Femur (tissue), 1 donor: ENCODE measurements at places on chromosomes 16 and 17.

DNA sequence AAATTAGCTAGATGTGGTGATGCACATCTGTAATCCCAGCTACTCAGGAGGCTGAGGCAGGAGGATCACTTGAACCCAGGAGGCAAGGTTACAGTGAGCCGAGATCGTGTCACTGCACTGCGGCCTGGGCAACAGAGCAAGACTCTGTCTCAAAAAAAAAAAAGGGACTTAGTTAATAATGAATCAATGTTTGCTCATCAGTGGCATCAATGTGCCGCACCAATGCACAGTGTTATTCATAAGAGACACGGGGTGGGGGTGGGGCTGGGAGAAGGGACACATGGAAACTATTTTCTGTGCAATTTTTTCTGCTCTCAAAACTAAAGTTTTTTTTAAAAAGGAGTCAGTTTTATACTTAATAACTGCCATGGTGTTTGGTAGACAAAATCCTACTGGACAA lies 6.8 kb upstream of the ATP2C2 start:
- no peak for DNase-seq

GRCh38 chr17:59839651-59840328 lies 53.0 kb downstream of the TUBD1 start:
- no peak for DNase-seq

DNA sequence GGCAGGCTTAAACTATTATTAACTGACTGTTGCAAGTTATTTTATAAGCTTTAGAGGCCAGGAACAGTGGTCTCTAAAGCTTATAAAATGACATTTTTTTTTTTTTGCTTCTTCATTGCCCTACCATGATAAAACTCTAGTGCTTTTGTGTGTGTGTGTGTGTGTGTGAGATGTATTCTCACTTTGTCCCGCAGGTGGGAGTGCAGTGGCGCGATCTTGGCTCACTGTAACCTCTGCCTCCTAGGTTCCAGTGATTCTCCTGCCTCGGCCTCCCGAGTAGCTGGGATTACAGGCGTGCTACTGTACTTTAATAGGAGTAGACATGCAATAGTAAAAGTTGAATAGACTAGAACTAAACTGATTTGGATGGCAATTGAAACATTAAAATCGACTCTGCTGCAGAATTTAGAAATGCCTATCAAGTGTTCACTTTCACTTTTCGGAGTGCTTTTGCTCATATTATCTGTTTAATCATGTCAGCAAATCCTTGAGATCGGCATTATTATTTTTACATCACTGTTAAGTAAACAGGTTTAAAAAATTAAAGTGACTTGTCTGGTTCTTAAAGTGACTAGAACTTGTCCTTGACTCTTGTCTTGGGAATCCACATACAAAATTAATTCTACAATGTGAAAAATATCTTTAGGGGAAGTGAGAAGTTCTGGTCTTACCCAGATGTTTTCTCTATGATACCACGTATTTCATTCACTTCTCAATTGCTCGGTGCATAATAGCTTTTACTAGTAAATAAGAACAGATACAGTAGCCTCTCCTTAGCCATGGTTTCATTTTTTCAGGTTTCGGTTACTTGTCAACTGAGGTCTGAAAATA lies 8.4 kb upstream of the PCTP start:
- DNase-seq: no peak

DNA sequence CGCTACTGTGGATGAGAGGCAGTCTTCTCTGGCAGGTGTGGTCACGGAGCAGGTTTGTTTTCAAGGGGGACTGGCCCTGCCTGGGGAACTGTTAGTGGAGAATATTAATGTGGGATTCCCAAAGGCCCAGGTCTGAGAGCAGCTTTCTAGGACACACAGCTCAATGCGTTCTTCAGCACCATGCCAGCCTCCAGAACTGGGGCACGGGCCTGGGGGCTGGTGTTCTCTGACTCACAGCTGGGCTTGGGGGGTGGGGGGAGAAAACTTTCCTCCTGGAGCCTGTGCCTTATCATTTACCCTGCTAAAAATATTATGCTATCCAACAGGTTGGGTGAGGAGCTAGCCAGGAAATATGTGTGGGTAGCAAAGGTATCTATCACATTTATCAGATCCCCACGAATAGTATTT lies 13.5 kb upstream of the LHX1 start:
- no peak for DNase-seq

- no peak for DNase-seq
These were observed 6.0 kb downstream of the PRKAR1A start for GRCh38 chr17:68518063-68518815.

DNA sequence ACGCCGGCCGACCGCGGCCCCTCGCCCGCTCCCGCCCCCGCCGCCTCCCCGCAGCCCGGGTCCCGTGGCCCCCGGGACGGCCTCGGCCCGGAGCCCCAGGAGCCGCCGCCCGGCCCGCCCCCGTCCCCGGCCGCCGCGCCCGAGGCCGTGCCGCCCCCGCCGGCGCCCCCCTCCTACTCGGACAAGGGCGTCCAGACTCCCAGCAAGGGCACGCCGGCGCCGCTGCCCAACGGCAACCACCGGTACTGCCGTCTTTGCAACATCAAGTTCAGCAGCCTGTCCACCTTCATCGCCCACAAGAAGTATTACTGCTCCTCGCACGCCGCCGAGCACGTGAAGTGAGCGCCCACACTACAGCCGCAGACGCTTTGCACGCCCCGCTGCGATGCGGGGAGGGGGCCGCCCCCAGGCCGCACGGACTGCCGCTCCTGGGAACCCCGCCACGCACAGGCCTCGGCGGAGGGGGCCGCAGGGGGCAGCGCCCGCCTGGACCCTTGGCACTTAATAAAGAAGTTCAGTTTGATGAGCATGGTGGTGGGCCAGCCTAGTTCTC lies 35.5 kb upstream of the ZC3H18 start:
- DNase-seq: peak; percentile 56

DNA sequence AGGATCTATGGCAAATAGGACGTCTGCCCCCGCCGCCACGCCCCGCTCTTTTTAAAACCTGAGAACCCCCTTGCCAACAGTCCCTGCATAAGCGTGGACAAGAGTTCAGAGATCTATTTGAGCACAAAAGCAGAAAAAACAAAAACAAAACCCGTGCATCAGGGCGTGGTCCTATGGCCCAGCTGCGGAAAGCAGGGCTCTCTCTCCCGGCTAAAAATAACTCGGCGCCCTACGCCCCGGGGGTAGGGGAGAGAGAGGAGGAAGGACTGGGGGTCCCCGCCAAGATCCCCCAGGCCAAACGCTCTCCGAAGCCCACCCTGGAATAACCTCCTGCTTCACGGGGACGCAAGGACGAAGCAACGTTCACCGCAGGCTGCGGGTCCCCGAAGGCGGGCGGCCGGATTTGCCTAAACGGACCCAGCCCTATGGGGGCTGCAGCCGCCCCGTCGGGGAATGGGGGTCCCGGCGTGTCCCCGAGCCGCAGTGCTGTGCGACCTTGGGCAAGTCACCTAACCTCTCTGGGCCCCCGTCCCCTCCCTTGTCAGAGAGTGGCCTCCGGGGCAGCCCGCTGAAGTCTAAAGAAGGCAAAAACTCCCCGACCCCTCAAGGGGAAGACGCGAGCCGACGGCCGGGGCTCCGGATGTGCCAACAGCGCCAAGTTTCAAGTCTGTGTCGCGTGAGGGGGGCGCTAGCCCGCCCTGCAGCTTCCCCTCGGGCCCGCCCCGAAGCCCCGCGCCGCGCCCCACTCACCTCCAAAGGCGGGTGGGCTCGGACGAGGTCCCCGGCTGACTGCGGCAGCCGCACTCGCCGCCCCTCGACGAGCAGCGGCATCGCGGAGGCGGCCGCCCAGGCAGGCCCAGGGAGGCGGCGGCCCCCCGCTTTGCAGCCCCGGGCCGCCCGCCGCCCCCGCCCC lies 477 bp downstream of the NTAN1 start:
- peak; percentile 48 for DNase-seq

DNA sequence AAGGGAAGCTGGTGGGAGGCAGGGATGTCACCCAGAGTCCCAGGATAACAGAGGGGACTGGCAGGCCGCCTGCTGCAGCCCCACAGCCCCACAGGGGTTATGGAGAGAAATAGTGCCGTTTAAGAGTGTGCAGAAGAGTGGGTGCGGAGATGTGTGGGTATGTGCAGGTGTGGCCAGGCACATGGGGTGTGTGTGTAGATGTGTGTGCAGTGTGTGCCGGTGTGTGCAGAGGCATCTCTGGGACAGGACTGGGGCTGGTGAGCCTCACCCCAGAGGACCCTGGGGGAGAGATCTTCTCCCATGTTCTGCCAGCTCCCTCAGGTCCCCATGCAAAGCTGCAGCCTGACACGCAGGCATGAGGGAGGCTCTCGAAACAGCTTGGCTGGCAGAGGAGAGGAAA lies 157.4 kb downstream of the RBFOX3 start:
- no peak for DNase-seq

GRCh38 chr17:41915566-41915965 lies 3.2 kb downstream of the ACLY start:
- no peak for DNase-seq

DNA sequence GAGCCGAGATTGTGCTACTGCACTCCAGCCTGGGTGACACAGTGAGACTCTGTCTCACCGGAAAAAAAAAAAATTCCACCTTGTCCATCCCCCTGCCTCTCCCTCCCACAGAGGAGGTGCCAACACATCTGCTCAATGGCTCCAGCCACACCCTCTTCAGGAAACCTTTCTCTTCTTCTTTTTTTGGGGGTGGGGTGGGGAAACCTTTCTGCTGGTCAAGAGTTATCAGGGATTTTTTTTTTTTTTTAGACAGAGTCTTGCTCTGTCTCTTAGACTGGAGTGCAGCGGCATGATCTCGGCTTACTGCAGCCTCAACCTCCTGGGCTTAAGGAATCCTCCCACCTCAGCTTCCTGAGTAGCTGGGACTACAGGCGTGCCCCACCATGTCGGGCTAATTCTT lies 18.7 kb downstream of the TNS4 start:
- DNase-seq: no peak

GRCh38 chr16:57538235-57538721 lies 1.9 kb upstream of the CCDC102A start:
- DNase-seq: no peak

- peak; percentile 35 for DNase-seq
These were observed 53.7 kb downstream of the IQCK start for GRCh38 chr16:19771796-19772195.

- DNase-seq: peak; percentile 4
These were observed 186.0 kb upstream of the FOXF1 start for GRCh38 chr16:86324320-86324719.

DNA sequence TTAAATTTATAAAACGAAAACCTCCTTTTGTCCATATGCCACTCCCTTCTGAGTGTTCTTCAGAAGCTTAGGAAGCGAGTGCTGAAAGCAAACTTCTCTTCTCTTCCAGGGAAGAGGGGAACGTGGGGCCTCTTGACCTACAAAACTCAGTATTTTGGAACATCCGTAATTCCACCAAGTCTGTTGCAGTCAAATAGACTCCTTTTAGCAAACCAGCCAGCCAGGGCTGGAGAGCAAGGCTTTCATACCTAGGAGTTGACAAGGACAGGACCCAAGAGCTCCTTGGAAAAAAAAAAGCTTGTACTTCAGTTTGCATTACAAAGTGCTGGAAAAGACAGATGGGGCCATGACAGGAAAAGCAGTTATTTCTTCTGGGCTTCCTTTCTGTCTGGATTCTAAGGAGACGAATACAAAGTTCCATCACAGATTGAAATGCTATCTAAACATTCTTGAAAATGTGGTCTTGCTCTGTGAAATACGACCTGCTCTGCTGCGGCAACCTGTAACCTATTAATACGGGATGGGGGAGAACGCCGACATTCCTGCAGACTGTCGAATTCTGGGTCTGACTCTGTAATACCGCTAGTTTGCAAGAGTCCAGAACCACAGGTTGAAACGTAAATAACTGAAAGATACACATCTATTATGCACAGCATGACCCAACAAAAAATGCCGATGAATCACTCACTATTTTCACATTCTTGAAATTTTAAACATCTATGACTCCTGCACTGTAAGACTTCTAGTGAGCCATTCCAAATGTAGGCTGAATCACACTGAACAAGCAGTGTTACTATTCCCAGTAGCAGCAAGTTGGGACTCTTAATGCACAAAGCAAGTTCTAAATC lies 20.6 kb downstream of the VPS53 start:
- DNase-seq: peak; percentile 64

DNA sequence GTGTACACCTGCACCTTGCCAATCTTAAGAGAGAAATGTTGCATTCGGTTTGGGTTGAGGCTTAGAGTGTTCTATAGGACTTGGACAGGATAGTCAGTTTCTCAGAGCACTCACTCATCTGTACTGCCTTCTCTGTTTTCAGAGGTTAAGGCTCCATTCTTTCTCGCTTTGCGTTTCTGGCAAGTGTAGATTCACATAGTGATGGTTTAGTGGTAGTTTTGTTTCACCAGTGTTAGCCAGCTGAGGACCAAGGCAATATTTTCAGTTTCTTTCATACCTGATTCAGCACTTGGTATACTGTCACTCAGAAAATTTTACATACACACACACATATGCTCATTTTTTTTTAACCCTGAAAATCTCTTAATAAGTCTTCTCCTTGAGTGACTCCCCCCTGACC lies 1.3 kb downstream of the ATXN1L start:
- DNase-seq: no peak

DNA sequence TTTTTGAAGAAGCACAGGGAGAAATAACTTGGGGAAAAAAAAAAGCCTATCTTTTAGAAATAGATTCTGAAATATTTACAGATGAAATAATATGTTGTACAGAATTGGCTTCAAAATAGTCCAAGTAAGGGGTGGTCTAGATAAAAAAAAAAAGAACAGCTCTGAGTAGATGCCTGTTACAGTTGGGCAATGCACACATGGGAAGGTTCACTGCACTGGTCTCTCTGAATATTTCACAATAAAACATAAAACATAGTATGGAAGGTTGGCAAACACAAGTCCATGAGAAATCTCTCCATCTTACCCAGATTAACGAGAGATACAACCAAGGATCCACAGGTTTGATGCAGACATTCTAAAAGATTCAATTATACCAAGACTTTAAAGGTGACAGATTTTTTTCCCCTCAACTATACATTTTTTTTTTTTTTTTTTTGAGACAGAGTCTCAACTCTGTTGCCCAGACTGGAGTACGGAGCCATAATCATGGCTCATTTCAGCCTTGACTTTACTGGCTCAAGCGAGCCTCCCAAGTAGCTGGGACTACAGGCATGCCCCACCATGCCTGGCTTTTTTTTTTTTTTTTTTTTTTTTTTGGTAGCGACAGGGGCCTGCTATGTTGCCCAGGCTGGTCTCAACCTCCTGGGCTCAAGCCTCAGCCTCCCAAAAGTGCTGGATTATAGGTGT lies 58.0 kb downstream of the KANSL1 start:
- no peak for DNase-seq

GRCh38 chr17:42210046-42210445 lies 15.8 kb upstream of the GHDC start:
- no peak for DNase-seq

DNA sequence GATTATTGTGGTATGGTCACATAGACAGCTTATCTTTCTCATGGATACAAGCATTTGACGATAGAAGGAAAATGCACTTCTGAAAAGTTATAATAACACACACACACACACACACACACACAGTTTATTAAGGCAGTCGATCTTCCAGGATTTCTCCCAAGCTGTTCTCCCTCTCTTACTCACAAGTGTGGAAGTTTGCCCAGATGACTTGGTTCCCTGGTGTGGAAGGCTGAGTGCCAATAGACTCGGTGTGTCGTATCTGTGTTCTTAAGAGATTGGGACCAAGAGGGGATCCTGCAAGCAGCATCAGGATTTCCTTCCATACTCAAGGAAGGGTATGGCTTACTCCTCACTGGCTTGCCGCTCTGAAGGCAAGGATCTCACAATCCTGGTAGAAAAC lies 279.6 kb downstream of the HS3ST3B1 start:
- DNase-seq: no peak
